Activated CD8-positive, alpha-beta T cell treated with anti-CD3 and anti-CD28 coated beads for 36 hours (primary cell): ENCODE measurements at places on chromosomes 5 and 9. TPM values are rescaled to one million over a fixed set of nuclear protein-coding genes. Genes with fewer than 3 reads are reported as not detected.

The SWI5 gene
- 13.3 TPM for total RNA-seq

The GALNT12 gene
- 14.3 TPM for total RNA-seq

The F2RL2 gene
- not detected for total RNA-seq

The TAF11L12 gene
- total RNA-seq = not detected

The C5orf58 gene
- total RNA-seq = not detected

The PCDHB2 gene
- total RNA-seq = not detected

The PCA3 gene
- total RNA-seq = not detected

The CFAP90 gene
- not detected for total RNA-seq

The FAM151B gene
- not detected for total RNA-seq

The TSLP gene
- 1.0 TPM for total RNA-seq

The SAXO1 gene
- not detected for total RNA-seq

The CDC20B gene
- total RNA-seq = not detected

The PCDHGB7 gene
- not detected for total RNA-seq

The CD274 gene
- total RNA-seq = 13.7 TPM

The FBXL17 gene
- total RNA-seq = 3.0 TPM
